ENCODE measurements at places on chromosomes 13 and 19.

DNA sequence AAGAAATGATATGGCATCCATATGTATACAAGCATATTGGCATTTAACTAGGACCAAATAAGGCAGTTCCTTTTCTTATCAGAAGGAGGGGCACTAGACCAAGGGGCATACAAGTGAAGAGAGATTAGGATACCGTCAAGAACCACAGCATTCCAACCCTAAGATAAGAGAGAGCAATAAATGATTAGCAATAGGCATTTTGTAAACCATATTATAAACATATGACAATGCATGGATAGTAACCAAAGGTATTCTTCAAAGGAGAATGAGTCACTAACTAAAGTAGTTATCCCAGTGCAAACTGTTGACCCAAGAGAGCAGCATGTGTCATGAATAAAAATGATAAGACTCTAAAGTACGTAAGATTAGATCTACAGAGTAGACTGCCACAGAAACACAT lies 500.9 kb upstream of the HTR2A start:
- no peak for DNase-seq

- peak; percentile 88 for DNase-seq
Observed at GRCh38 chr19:6767357-6768235, at the start of gene SH2D3A. SH2D3A (minus strand) TSS chr19:6767435; CDS start chr19:6763748, 3,687 bp downstream.

GRCh38 chr13:57925250-57925649 lies 293.7 kb downstream of the PCDH17 start:
- DNase-seq, result no peak

DNA sequence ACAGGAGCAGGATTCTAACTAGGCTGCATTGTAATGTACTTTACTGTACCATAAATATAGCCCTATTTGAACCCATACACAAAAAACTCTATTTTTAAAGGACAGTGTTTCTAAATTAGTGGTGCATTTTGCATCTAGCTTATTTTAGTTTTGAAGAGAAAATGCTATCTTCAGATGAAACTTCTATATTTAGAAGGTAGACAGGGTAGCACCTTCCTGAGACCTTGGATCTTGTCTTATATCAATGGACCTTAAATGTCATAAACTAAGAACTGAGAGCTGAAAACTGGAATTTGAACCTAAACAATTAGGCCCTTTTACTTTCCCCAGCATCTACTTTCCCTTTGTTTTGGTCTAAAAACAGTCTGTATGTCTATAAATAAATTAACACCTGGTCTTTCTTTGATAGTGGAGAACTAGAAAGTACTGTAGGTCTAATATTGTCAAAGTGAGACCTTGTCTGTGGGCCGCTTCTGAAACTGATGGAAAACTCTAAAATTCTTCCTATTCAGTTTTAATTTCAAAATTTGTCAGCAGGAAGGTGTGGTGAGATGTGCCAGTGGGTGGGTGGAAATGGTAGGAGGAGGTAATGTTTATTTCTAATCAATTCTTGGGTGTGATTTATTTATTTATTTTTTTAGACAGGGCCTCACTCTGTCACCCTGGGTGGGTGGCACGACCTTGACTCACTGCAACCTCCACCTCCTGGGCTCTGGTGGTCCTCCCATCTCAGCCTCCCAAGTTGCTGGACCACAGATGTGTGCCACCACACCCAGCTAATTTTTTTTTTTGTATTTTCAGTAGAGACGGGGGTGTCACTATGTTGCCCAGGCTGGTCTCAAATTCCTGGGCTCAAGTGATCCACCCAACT lies 10.1 kb downstream of the COG3 start:
- no peak for DNase-seq

GRCh38 chr13:76289558-76289957 lies 596.6 kb downstream of the KCTD12 start:
- no peak for DNase-seq

- DNase-seq, result no peak
Observed at GRCh38 chr13:42367831-42368230, 95.9 kb downstream of the AKAP11 start.

GRCh38 chr19:39007096-39007495 lies 25.3 kb downstream of the FBXO27 start:
- DNase-seq, result no peak

GRCh38 chr19:50326101-50326664 lies 3.0 kb downstream of the KCNC3 start:
- DNase-seq, result no peak

DNA sequence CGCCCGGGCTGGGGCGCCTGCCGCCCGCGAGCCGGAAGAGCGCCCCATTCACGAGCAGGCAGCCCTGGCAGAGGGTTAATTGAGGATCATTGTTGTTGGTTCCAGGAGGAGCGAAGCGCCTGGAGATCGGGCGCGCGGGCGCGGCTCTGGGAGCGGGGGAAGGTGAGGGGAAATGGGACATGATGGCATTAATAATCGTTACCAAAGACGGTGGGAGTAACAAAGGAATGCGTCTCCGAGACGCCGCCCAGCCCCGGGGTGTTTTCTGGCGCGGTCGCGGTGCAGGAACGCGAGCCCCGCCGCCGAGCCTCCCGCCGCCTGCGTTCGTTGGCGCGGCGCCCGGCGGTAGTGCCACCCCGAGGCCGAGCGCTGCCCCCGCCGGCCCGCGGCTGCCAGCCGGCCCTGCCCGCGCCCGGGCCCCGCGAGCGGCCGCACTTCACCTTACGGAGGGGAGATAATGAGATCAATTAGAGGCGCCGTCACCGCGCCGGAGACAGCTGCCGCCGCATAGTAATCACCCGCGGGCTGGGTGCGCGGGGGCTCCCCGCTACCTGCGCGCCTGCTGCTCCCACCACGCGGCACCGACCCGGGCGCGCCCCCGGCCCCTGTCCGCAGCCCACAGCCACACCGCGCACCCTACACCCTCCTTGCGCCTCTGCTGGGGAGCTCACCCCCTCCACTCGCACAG lies 2.8 kb downstream of the ZNF536 start:
- DNase-seq, result no peak

DNA sequence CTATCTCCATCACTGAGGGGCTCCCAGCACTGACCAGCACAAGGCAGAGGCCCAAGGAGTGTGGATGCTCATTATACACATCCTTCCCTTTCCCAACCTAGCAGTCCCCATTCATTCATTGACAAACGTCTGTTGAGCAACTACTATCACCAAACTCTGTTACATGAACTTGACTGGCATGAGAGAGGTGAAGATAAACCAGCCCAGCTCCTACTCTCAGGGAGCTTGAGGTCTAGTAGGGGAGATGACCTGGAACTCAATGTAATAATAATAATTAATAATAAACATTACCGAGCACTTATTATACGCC lies 8.9 kb upstream of the CEACAM16 start:
- no peak for DNase-seq

DNA sequence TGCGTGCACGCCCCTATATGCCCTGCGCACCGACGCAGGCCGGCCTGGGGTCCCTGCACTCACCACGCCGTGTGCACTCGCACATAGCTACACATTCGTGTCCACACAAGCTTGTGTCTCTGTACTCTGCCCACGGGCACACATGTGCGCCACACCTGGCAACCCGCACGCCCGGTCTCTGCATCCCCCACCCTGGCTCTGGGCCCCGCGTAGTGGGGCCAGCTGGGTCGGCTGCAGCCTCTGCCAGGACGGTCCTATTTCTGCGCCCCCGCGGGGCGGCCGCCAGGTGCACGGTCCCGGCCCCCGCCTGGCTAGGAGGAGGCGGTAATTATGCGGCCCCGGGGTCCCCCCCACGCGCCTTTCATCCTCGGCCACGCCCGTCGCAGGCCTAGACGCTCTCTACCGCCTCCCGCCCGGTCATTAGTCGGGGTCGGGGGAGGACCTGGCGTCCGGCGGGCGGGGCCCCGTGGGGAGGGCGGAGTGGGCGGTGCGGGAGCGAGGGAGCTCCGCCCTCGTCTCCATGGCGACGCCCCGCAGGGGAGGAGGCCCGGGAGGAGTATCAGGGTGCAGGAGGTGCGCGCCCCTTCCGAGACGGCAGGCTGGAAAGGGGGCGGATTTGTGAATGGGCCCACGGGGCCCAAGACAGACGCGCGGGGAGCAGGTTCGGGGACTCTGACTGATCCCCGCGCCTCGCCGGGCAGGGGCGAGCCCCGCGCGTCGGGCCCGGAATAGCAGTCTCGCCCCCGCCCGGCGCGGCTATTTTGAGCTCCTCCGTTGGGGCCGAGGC lies 2.8 kb upstream of the CIRBP start:
- DNase-seq, result no peak

All from activated naive CD8-positive, alpha-beta T cell treated with anti-CD3 and anti-CD28 coated beads, Interleukin-2, amount 50 U/mL, for 16 hours (primary cell).